BJ (cell line): ENCODE measurements at places on chromosomes 5 and 9. TPM values are rescaled to one million over a fixed set of nuclear protein-coding genes. Genes with fewer than 3 reads are reported as not detected.

- DNase-seq: no peak
Measured at GRCh38 chr9:98202252-98202651, 9.8 kb upstream of the CORO2A start.

- no peak for DNase-seq
Measured at GRCh38 chr5:133930813-133931090, 37.7 kb downstream of the C5orf15 start.

GRCh38 chr9:21030389-21031035 lies 928 bp downstream of the HACD4 start:
- DNase-seq: peak; percentile 33

DNA sequence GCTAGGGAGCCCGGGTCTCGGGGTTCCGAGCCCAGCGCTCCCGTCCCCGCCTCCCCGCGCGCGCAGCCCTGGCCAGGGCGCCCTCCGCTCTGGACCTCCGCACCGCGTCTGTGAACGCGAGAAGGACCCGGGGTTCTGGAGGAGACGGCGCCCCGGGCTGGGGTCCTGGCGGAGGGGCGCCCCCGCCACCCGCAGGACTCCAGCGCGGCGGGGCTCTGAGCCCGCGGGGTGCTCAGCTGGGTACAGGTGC lies 431 bp downstream of the TMOD1 start:
- no peak for DNase-seq

DNA sequence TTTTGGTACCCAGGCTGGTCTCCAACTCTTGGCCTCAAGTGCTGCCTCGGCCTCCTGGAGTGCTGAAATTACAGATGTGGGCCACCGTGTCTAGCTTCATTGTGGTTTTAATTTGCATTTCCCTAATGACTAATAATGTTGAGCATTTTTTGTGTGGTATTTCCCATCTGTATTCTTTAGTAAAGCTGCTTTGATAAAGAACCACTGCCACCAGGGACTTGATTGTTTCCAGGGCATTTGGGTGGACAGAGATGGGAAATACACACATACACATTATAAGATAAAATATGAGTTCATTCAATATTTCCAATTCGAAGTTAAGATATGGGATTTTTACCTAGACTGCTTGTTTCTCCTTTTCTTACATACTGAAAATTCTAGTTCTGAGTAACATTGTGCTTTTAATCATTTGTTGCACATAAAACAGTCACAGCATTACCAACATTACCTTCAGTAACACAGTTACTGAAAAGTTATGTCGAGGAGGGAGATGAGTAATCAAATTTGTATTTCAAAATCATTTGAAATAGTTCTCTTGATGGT lies 28.9 kb downstream of the HABP4 start:
- no peak for DNase-seq

DNA sequence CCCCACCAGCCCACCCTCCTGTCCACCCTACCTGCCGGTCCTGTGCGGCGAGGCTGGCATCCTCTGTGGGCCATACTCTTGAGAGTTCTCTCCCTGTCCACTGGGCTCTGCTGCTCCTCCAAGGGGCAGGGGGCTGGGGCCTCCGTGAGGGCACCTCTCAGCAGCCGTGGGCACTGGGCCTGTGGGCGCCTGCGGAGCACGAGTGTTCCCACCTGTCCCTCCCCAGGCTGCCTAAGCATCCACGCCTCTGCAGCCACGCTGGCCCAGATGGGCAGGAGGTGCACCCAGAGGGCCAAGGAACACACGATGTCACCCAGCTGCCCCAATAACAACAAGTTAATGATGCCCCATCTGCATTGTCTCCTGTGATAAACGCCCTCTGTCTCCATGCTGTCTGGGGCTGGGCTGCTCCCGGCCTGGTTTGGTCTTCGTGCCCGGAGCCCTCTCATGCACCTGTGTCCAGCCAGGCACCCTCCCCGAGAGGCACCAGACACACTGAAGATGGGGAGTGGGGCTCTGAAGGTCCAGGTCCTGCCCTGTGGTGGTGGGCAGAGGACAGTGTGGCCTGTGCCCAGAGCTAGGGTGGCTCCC lies 114.5 kb downstream of the RXRA start:
- DNase-seq: no peak

DNA sequence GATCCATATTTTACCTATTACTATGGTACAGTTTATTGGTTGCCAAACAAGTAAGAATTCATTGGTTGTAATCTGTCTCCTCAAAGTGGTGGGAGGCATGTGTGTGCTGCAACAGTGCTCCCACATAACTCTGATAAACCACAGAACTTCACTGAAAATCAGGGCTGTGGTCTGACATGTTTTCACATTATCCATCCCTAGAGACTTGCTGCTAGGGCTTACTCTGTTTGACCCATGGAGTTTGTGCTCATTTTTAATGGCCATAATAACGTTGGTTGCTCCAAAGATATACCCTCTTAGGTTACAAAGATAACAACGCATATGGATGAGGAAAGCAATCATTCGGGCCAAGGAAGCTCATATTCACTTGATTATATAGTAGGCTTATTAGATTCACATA lies 37.0 kb downstream of the HACD4 start:
- no peak for DNase-seq

DNA sequence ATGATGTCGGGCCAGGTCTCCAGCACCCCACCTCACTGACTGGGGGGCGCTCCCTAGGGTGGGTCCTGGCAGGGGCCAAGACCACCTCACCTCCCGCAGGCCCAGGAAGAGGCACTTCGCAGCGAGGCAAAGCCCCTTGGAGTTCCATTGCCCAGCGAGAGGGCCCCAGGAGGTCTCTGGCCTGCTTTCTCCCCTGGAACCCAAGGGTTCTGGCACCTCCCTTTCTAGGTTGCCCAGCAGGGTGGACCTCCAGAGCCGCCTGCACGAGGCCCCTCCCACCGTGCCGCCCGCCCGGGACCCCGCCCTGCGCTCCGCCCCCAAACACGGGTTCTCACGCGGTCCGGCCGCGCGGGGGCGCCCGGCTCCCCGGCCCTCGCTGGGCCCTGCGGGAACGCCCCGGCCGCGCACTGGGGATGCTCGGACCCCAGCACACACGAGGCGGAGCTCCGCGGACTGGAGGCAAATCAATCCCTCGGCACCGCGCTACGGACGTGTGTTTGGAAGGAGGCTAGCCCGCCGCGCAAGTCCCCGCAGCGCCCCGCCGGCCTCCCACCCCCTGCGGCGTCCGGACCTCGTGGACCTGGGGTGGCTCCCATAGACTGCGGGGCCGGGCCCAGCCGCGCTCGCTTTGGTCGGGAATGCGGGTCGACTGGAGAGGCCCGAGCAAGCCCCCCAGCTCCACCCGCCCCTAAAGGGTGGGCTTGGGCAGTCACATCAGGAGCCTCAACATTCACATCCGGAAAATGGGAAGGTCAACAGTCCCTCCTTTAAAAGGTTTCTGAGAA lies 99.5 kb upstream of the LMX1B start:
- DNase-seq: no peak

DNA sequence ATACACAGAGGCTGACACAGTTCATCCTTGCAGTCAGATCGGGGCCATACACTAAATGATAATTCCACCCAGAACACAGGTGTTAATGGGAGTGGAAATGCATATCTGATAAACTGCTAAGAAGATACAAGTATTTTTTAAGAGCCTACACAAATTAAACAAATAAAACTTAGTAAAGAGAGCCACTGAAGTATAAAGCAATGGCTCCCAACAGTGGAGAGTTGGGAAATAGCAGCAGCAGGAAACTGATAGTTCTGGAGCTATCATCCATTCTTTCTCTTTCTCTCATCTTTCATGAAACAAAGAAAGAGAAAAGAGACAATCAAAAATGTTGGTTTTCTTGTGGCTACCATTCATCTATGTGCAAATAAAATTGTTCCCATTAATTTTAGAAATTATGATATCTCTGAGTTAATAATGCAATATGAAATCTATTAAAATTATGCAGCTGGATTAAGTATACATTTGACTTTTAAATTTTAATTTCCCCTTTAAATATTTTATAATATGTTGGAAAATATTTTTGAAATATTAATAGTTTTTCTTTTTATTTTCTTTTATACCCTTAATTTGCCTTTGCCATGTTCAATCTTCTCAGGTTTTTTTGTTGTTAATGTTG lies 120.8 kb downstream of the EMB start:
- no peak for DNase-seq

DNA sequence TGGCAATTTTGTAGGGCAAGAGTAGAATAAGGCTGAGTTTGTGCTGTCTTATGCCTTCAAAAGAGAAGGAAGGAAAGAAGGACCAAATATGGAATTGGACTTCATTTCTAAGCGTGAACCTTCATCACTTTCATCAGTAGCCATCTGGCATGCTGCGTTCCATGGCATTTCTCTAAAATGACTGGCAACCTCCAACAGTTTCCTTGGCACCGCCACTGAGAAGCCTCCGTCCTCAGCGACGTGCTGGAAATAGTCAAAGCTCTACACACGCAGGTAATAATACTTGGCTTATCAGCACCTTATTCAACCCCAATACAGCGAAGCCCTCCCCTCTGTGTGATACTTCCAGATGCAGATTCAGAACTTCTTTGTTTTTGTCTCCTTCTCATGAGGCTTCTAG lies 169.7 kb upstream of the CD180 start:
- DNase-seq: no peak

DNA sequence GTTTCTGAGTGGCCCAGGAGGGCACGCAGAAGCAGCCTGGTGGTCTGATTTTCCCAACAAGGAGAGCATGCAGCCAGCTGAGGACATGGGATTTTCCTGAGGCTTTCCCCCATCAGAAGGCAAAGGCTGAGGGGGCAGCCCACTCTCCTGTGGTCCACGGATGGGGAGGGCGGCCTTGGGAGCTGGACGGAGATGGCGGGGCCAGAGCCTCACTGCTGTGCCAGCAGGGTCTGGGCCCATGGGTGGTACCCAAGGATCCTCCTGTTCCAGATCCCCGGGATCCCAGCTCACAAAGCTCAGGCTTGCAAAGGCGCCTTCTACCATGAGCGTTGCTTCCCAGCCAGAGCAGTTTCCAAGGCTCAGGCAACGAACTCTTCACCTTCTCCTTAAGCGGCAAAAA lies 39.0 kb upstream of the SLC12A7 start:
- no peak for DNase-seq

- DNase-seq: no peak
Measured at GRCh38 chr5:143213851-143214363, 189.6 kb downstream of the NR3C1 start.

GRCh38 chr5:112238473-112238872 lies 180.6 kb downstream of the EPB41L4A start:
- DNase-seq: no peak

DNA sequence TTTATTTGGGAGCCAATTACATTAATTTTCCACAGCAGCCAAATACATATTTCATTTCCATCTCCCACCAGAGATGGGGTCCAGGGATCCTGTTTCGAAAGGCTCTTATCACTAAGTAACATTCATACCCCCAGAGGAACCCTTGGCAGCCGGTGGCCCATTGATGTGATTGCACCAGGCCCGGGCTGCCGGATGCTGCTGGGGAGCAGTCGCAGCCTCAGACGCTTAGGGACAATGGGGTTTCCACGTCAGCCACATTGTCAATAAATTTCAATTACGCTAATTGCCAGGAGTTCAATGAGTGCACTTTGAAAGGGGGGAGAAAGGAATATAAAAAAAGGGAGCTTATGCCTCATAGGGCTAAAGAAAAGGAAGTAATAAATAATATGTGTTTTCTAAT lies 478.8 kb upstream of the ADAMTS16 start:
- no peak for DNase-seq

DNA sequence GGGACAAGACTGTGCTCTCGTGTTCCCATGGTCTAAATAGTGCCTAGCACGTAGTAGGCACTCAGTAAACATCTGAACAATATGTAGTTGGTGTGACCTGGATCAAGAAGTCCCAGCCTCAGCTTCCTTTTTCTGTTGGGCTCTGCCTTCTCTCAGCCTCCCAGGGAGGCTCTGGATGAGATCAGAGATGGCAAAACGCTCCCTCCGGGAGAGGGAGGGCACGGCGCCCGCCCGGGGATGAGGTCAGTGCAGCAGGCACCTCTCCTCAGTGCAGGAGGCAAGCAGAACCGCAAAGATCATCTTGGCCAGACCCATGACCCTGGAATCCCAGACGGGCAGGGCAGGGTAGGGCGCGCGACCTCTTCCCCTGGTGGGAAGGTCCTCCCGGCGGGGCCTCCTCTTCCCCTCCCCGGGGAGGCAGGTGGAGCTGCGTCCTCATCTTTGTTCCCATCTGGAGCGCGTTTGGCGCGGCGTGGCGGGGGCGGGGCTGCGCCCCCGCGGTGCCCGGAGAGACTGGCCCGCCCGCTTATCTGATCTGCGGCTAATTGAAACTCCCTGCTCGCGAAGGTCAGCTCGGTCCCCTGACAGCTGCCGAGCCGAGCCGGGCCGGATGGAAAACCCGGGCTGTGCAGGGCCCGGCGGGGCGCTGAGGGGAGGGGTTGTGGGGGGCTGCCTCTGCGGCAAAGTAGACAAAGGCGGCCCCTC lies 60.9 kb downstream of the CXXC5 start:
- peak; percentile 26 for DNase-seq

- no peak for DNase-seq
Measured at GRCh38 chr9:33472171-33472880, 1.4 kb downstream of the NOL6 start.

DNA sequence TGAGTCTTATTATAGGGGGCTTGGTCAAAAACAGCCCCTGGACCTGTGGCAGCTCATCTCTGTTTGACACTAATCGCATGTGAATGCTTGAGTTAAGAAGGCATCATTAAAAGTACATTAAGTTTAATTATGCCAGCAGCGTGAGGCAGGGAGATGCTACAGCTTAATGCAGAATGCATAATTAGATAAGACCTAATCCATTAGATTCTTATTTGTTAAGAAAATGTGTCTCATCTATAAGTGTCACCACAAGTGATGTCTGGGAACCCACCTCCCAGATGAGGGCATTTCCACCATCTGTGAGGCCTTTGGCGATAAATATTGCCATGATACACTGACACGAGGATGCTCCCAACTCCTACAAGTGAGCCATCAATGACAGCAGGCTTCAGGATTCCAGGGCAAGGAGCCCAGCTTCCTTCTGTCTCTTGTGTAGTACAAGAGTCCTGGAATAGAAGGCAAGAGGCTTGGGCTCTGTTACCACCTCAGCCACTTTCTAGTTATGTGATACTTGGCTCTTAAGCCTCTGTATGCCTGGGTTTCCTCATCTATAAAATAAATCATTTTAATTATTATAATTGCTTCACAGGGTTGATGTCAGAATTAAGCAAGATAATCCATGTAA lies 202.7 kb downstream of the FAM114A2 start:
- no peak for DNase-seq

DNA sequence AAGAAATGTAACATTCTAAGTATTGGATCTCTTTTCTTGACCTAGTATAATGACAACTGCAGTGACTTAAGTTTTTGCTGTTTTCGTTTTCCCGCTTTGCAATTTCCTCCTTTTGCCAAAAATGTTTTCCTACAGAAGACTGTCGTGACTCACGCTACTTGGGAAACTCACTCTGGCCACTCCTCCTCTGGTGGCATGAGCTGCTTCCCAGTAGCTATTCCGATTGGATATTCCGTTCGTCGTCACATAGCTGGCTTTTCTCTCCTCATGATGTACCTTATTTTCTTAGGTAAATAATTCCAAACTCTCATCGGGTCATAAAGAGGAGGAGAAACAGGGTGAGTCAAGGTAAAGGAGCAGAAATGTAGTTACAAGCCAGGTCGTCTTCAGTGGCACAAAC lies 64.9 kb downstream of the GOLPH3 start:
- DNase-seq: no peak

Gene NUTM2G
- polyA plus RNA-seq: not detected in 2 replicates

Gene KCNV2
- not detected in 2 replicates for polyA plus RNA-seq

Gene TMEM174
- polyA plus RNA-seq: not detected in 2 replicates

Gene SOX30
- polyA plus RNA-seq: 0.07 TPM in 2 replicates

Gene FAM153A
- polyA plus RNA-seq: not detected in 2 replicates

Gene WDR38
- not detected in 2 replicates for polyA plus RNA-seq

Gene CAMK2A
- polyA plus RNA-seq: 0.09 and 0.11 TPM in 2 replicates
